ENCODE measurements at places on chromosomes 6 and 20. TPM values are rescaled to one million over a fixed set of nuclear protein-coding genes. Genes with fewer than 3 reads are reported as not detected.

The KHDRBS2 gene
- total RNA-seq = not detected

The IL20RA gene
- not detected for total RNA-seq

The UTRN gene
- total RNA-seq = 62.9 TPM

- peaks cover 15% of the 10 kb centered on the region for H3K36me3 ChIP-seq
- H3K4me1 ChIP-seq = peaks cover 51% of the 10 kb centered on the region
- DNase-seq = peak; percentile 33
- H3K4me3 ChIP-seq = peak overlapping the region; percentile 80
- H3K27ac ChIP-seq = peak overlapping the region; percentile 40
Measured at GRCh38 chr6:36914227-36914794, 28.6 kb downstream of the C6orf89 start.

GRCh38 chr6:165422192-165422591, 112.8 kb upstream of the C6orf118 start:
- no peak for DNase-seq
- H3K4me3 ChIP-seq = no peak overlapping the region
- H3K27ac ChIP-seq = no peak overlapping the region
- H3K27me3 ChIP-seq = no peaks in the 10 kb centered on the region
- H3K36me3 ChIP-seq = no peaks in the 10 kb centered on the region

- no peaks in the 10 kb centered on the region for H3K4me1 ChIP-seq
- no peak for DNase-seq
- H3K36me3 ChIP-seq = no peaks in the 10 kb centered on the region
Measured at GRCh38 chr20:4470375-4470774, 251.3 kb upstream of the PRND start.

GRCh38 chr20:51423290-51423667, 119.2 kb downstream of the NFATC2 start:
- peaks cover 91% of the 10 kb centered on the region for H3K4me1 ChIP-seq
- peak overlapping the region; percentile 83 for H3K27ac ChIP-seq
- no peaks in the 10 kb centered on the region for H3K27me3 ChIP-seq
- peak overlapping the region; percentile 59 for H3K4me3 ChIP-seq

DNA sequence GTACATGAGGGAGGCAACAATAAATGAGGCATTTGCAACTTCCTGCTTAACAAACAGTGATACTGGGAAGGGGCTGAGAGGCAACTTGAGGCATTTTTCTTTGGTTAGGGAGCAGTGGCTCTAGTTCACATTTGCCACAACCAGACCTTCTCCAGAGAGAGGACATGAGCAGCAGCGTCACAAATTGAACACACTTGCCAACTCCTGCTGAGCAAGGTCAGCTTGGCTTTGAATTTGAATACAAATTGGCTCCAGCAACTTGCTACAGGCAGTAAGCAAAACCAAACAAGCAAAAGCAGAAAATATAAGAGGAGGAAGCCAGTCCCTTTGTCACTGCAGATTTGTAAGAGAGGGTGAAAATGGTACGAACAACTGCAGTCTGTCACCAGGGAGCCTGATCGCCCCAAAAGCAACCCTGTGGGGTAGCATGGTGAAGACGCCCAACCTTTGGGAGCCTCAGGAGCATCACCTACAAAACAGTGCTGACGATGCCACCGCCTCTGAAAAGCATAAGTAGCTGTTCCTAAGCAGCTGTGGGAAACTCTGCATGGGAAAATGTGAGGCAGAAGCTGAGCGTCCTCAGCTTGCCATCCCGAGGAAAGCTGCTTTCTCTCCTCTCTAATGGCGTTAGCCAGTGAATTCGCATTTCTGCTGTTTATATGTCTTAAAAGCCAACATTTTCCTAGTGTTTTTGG, 378.7 kb downstream of the RNGTT start:
- H3K27ac ChIP-seq = no peak overlapping the region
- no peaks in the 10 kb centered on the region for H3K36me3 ChIP-seq
- no peaks in the 10 kb centered on the region for H3K4me1 ChIP-seq
- no peak overlapping the region for H3K4me3 ChIP-seq
- DNase-seq = no peak
- H3K27me3 ChIP-seq = peaks cover 42% of the 10 kb centered on the region

DNA sequence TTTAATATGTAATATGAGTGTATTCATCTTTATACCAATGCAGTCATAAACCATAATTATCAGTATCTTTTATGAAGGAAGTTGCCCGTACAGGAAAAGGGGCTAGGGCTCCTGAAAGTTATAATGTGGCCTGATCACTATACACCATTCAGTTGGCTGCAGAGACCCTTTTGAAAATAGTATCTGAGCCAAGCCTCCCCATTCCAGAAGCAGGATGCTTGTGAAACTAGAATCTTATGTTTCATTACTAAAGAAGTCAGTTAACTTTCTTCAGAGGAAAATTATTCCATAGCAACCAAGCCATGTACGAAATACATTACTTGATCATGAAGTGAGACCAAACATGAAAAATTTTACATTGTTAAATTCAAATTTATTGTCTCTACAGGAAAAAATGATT, 251.5 kb upstream of the TCF21 start:
- H3K27me3 ChIP-seq = no peaks in the 10 kb centered on the region
- no peak overlapping the region for H3K4me3 ChIP-seq
- no peak overlapping the region for H3K27ac ChIP-seq
- H3K36me3 ChIP-seq = no peaks in the 10 kb centered on the region

- no peaks in the 10 kb centered on the region for H3K27me3 ChIP-seq
- H3K36me3 ChIP-seq = peaks cover 8% of the 10 kb centered on the region
- H3K4me1 ChIP-seq = peaks cover 26% of the 10 kb centered on the region
- DNase-seq = no peak
- peak overlapping the region; percentile 95 for H3K4me3 ChIP-seq
- H3K27ac ChIP-seq = no peak overlapping the region
Measured at GRCh38 chr6:43768983-43769525, 957 bp upstream of the VEGFA start.

- DNase-seq = no peak
- H3K27me3 ChIP-seq = no peaks in the 10 kb centered on the region
- H3K36me3 ChIP-seq = no peaks in the 10 kb centered on the region
Measured at GRCh38 chr6:73263570-73263909, 544 bp upstream of the KHDC1 start.

DNA sequence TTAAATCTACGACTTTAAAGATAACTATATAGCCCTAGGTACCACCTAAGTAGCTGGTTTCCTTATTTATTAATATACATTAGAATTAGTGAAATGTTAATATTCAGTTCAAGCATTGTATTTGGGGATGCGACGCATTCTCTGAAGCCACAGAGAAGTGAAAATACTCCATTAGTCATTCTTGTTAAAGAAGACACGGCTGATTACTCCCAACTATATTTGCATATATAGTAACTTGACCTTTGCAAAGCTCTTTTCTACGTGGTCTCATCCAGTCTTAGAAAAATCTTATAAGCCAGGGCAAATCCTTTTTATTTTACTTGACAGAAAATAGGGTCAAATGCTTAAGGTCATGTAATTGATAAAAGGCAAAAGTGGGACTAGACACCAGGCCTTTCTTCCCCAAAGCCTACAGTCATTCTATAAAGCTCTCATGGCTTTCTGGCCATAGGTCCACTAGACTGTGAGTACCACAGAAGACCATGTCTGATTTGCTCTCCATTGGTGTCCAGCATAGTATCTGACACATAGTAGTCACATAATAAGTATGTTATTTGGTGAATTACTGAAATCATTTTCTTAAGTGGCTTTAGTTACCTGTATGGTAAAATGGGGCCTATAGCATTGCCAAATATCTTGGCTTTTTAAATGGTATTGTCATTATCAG, 11.3 kb downstream of the ZHX3 start:
- H3K4me3 ChIP-seq = no peak overlapping the region
- DNase-seq = no peak
- H3K27me3 ChIP-seq = no peaks in the 10 kb centered on the region
- H3K4me1 ChIP-seq = no peaks in the 10 kb centered on the region
- no peaks in the 10 kb centered on the region for H3K36me3 ChIP-seq
- no peak overlapping the region for H3K27ac ChIP-seq

All from activated T-cell treated with anti-CD3 and anti-CD28 coated beads, Interleukin-2, amount 50 U/mL, for 72 hours (primary cell).